ENCODE measurements at places on chromosomes 12 and 14. TPM values are rescaled to one million over a fixed set of nuclear protein-coding genes. Genes with fewer than 3 reads are reported as not detected.

ARHGEF40 gene
- total RNA-seq: 34.8 TPM

IFNG-AS1 gene
- not detected for total RNA-seq

CCDC175 gene
- total RNA-seq: not detected

- no peaks in the 10 kb centered on the region for H3K27me3 ChIP-seq
- no peak overlapping the region for H3K27ac ChIP-seq
- no peak for DNase-seq
- no peaks in the 10 kb centered on the region for H3K4me1 ChIP-seq
- no peaks in the 10 kb centered on the region for H3K36me3 ChIP-seq
- H3K4me3 ChIP-seq: no peak overlapping the region
Measured at GRCh38 chr12:40263616-40264409, 39.0 kb downstream of the LRRK2 start.

GRCh38 chr12:95601091-95601961 lies 50.0 kb upstream of the USP44 start:
- H3K27me3 ChIP-seq: no peaks in the 10 kb centered on the region
- peaks cover 8% of the 10 kb centered on the region for H3K4me1 ChIP-seq
- no peaks in the 10 kb centered on the region for H3K36me3 ChIP-seq
- no peak overlapping the region for H3K27ac ChIP-seq
- DNase-seq: no peak

- no peak overlapping the region for H3K4me3 ChIP-seq
- no peak overlapping the region for H3K27ac ChIP-seq
- no peaks in the 10 kb centered on the region for H3K27me3 ChIP-seq
- H3K4me1 ChIP-seq: peaks cover 7% of the 10 kb centered on the region
Measured at GRCh38 chr12:57433370-57433769, 1.2 kb upstream of the INHBC start.

GRCh38 chr12:14384783-14385638 lies 19.5 kb downstream of the ATF7IP start:
- H3K27ac ChIP-seq: peak overlapping the region; percentile 65
- H3K36me3 ChIP-seq: no peaks in the 10 kb centered on the region
- H3K4me1 ChIP-seq: peaks cover 37% of the 10 kb centered on the region

- H3K27ac ChIP-seq: no peak overlapping the region
- no peaks in the 10 kb centered on the region for H3K27me3 ChIP-seq
- DNase-seq: no peak
Measured at GRCh38 chr14:65035049-65035448, 48.4 kb downstream of the FNTB start.

GRCh38 chr14:95048771-95049312 lies 108.5 kb downstream of the DICER1 start:
- no peak for DNase-seq
- no peaks in the 10 kb centered on the region for H3K4me1 ChIP-seq
- no peak overlapping the region for H3K4me3 ChIP-seq
- H3K36me3 ChIP-seq: no peaks in the 10 kb centered on the region
- no peak overlapping the region for H3K27ac ChIP-seq
- H3K27me3 ChIP-seq: no peaks in the 10 kb centered on the region

- H3K4me1 ChIP-seq: no peaks in the 10 kb centered on the region
- no peaks in the 10 kb centered on the region for H3K27me3 ChIP-seq
- H3K36me3 ChIP-seq: no peaks in the 10 kb centered on the region
- no peak overlapping the region for H3K4me3 ChIP-seq
- DNase-seq: peak; percentile 79
- H3K27ac ChIP-seq: no peak overlapping the region
Measured at GRCh38 chr14:76352639-76353281, 23.2 kb upstream of the ESRRB start.

DNA sequence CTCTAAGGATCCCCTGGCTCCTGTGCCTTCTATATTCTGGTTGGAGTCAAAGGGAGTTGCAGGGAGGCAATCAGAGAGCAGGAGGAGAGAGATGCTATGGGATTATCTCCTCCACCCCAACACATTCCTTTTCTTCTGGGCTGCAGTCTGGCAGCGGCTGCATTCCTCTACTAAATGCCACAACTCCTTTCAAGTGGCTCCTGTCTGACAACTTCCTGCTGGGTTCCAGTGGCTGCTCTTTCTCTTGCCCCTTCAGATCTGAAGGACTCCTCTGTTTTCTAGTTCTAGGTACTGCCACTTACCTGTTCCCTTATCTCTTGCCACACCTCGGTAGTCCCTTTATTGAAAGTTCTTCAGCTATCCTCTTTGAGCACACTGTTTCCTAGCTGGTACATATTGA lies 425.0 kb downstream of the SNAPC1 start:
- H3K27me3 ChIP-seq: no peaks in the 10 kb centered on the region
- no peaks in the 10 kb centered on the region for H3K36me3 ChIP-seq
- H3K4me3 ChIP-seq: no peak overlapping the region
- H3K4me1 ChIP-seq: no peaks in the 10 kb centered on the region

Measured in pancreas (tissue), 10 donors.